ENCODE measurements at places on chromosomes 3 and 15.

DNA sequence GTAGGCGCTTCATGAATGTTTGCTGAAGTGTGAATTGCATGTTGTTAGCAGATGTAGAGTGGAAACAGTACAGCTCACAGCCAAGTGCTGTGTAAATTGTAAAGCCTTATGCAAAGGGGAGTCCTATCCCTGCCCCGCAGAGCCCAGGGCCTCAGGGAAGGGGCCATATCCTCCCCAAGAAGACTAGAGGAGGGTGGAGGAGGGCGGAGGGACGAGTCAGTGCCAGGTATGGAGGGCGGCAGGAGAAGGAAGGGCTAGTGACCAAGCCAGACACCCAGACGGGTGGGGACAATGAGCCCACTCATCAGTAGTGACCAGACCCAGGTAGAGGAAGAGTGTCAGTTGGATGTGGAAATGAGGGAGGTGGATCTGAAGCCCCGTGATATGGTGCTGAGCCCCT lies 45.2 kb downstream of the ZNF710 start:
- DNase-seq = no peak

DNA sequence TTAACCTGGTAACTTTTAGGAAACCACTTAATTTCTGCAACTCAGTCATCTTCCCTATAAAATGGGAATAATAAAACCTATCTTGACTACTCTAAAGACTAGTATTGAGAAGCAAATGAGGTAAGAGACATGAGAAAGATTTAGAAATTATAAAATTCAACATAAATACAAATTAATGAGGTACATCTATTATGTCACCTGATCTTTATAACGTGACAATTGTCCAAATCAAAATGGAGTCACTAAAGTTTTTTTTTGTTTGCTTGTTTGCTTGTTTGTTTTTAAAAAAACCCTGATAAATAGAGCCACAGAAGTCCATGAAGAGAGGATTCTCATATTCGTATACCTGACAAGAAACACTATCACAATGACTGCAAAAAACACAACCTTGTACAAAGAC lies 242.8 kb downstream of the LRRN1 start:
- no peak for DNase-seq

- DNase-seq = no peak
Measured at GRCh38 chr3:195876297-195877064, 31.9 kb downstream of the TNK2 start.

DNA sequence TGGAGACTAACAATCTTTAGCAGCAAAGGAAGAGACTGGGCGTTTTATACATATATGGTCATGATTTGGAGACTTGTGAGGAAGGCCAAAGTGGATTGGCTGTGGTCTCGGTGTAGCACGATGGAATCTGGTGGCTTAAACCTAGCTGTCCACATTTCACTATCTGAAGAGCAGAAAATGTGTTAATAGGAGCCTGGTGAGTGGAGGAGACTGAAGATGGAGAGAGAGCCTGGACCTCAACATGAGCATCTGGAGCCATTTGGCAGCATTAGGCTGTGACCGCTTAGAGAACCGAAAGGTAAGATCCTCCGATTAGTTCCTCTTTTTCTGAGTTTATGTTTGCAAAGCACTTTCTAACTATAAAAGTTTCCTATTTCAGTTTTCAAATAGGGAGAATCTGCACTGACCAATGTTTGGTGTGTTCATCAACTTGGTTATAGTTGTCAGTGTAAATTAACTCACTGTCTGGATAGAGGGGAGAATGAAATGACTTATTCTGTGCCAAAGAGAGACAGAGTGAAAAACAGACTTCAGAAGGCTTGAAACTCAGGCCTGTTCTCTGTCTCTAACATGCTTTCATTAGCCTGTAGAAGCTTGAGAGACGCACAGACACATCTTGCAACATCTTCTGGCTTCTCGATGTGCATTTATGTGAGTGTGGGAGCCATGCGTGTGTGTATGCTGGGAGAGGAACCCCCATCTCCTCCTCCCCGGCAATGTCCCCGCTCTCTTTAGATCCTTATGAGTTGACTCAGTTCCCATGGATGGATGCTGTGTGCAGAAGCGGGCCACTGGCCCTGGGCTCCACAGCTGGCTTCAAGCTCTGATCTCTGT lies 244.7 kb upstream of the TBL1XR1 start:
- DNase-seq = no peak

GRCh38 chr3:143158014-143158988 lies 38.7 kb downstream of the CHST2 start:
- peak; percentile 92 for DNase-seq

- DNase-seq = no peak
Measured at GRCh38 chr3:155739154-155739553, 5.7 kb downstream of the PLCH1 start.

GRCh38 chr3:185484296-185484695 lies 14.5 kb downstream of the TMEM41A start:
- DNase-seq = no peak

DNA sequence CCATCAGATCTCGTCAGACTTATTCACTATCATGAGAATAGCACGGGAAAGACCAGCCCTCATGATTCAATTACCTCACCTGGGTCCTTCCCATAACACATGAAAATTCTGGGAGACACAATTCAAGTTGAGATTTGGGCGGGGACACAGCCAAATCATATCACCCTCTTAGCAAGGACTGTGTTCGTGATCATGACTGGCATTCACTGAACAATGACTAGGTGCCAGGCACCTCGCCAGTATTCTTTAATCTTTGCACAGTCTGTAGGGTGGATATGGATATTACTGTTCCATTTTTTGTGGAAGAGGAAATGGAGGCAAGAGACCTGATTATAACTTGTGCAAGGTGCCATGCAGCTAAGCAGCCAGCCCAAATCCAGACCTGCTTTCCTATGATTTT lies 77.5 kb downstream of the IGF1R start:
- no peak for DNase-seq

DNA sequence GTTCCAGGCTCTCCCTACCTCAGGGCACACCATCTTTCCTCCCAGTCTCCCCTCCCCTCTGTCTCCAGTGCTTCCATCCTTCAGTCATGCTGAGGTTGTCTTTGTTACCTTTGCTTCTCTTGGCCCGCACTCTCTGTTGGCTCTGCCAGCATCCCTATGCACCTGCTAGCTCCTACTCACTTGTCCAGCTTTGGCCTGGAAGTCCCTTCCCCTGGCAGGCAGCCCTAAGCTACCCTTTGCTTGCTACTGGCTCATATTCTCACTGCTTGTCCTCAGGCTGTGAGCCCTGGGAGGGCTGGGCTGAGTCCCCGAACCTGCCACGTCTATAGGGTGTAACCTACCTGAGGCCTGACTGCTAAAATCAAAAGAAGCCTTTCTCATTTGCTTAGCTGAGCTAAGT lies 122.7 kb downstream of the PGPEP1L start:
- DNase-seq = no peak

GRCh38 chr3:184872200-184872599 lies 60.2 kb downstream of the VPS8 start:
- no peak for DNase-seq

- DNase-seq = no peak
Measured at GRCh38 chr15:43441316-43441715, 51.6 kb downstream of the TP53BP1 start.

DNA sequence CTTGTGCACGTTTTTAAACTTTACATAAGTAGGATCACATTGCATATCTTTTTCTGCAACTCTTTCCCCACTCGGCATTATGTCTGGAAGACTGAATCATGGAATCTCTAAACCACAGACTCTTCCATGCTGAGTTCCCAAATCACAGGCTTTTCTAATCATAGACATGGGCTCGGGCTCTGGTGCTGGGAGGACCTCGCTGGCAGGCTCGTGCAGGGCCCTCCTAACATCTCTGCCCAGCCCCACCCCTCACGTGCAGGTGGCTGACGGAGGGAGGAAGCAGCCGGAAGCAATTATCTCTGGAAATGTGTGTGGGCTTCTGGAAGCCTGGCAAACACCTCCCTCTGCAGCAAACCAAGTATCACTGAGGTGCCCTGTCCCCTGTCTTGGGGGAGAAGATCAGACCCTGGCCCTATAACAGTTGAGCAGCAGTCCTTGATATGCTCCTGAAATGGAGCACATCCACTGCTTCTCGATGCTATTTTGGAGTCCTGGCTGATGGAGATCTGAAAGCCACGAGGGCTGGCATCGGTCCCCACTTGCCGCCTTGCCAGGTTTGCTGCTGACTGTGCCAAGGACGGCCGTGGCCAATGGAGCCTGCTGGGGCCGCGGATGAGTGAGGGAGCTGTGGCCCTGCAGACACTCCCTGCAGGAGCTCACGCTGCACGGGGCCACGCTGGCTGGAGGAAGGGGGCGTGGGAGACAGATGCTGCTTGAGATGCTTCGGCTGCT lies 4.4 kb upstream of the IQSEC1 start:
- DNase-seq = no peak

GRCh38 chr3:171646357-171647133 lies 163.7 kb downstream of the PLD1 start:
- DNase-seq = peak; percentile 49

DNA sequence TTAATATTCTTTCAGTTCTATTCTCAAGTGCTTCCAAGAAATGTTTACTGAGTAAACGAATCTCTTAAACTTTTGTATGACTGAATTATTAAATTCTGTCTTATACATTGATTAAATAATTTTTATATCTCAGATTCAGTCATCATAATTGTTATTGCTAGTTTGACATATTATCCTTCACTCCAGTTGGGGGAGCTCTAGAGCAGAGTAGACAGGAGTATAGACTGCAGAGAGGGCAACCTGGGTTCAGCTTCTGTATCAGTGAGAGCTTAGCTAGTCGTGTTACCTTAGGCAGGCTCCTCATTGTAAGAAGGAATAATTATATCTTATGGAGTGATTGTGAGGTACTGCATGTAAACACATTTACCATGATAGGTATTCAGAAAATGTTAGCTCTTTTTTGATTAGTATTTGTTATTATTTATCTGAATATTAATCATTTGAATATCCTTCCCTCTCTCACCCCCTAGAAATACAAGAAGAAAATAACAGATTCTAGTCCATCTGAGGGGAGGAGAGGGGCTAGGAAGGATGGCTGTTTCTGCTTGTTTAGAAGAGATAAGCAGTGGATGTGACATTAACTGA lies 31.0 kb upstream of the ZCWPW2 start:
- DNase-seq = no peak

GRCh38 chr15:80967991-80968510 lies 21.6 kb downstream of the MESD start:
- DNase-seq = no peak

GRCh38 chr3:23926246-23926645 lies 9.3 kb downstream of the RPL15 start:
- DNase-seq = no peak

- DNase-seq = no peak
Measured at GRCh38 chr3:123695152-123695551, 110.3 kb upstream of the HACD2 start.

GRCh38 chr15:62895139-62895866 lies 147.2 kb upstream of the TPM1 start:
- peak; percentile 22 for DNase-seq

DNA sequence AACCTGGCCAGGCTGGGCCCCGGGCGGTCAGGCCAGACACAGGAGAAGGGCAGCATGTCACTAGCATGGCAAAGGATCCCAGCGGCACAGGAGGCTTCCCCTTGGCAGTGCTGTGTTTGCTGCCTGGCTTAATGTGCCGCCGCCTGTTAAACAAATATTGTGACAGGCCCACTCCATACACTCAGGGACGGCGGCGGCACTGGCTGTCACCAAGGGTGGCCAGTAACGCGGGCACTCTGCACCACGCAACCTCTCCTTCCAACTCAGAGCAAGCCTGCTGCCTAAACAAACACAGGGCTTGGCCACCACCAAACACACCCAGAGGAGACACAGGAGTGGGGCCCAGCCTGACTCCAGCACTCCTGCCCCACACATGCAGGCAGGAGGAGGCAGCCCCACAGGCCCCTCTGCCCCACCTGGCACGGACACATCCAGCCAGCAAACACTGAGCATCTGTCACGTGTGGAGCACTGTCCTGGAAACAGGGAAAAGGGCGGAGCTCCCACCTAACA lies 48.0 kb downstream of the TPRA1 start:
- DNase-seq = no peak

DNA sequence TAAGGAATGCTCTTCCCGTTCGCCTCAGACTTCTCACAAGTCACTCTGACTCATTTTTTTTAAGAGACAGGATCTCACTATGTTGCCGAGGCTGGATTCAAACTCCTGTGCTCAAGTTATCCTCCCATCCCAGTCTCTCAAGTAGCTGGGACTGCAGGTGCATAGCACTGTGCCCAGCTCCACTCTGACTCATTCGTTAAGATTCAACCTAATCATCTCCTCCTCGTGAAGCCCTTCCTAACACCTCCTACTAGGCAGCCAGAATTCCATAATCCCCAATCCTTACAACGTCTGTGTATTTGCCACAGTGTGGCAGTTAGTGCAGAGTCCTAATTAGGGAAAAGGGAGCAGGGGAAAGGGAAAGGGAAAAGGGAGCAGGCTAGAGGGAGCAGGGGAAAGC lies 26.4 kb upstream of the DCLK3 start:
- no peak for DNase-seq

GRCh38 chr3:187734841-187735240 lies 10.4 kb downstream of the BCL6 start:
- no peak for DNase-seq

- DNase-seq = no peak
Measured at GRCh38 chr3:116394365-116394764, 50.9 kb downstream of the LSAMP start.

GRCh38 chr3:150105886-150106612 lies 135.4 kb upstream of the PFN2 start:
- DNase-seq = no peak

GRCh38 chr3:87997298-87997697 lies 61.5 kb downstream of the CGGBP1 start:
- DNase-seq = no peak

GRCh38 chr3:98008855-98009254 lies 26.3 kb downstream of the GABRR3 start:
- no peak for DNase-seq

DNA sequence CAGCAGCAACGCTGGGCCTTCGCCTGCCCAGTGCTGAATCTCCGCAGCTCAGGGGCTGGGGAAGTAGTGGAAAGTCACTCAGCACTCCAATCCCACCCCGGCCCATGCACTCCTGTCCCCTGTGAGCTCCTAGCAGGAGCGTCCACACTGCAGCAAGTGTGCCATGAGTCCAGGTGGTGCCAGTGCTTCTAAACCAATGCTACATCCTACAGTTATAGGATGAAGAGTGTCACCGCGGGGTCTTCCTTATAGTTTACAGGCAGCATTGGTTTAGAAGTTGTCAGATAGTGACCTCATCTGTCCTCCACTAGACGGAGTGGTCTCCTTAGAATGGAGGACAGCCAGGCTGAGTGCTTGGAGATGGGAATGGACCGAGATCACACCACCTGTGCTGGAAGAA lies 221.4 kb downstream of the GABRB3 start:
- DNase-seq = no peak

GRCh38 chr3:179956416-179956830 lies 80.3 kb downstream of the PEX5L start:
- DNase-seq = no peak

GRCh38 chr15:57376696-57377477 lies 582 bp downstream of the CGNL1 start:
- no peak for DNase-seq

- no peak for DNase-seq
Measured at GRCh38 chr15:49135342-49135857, 20.0 kb downstream of the COPS2 start.

Data from foreskin keratinocyte (primary cell).